ENCODE measurements at places on chromosomes 11 and 22.

GRCh38 chr11:78905756-78906155 is 331.1 kb upstream of the NARS2 start:
- no peak for DNase-seq

GRCh38 chr11:102459393-102459792 is 6.8 kb upstream of the TMEM123 start:
- no peak for DNase-seq

DNA sequence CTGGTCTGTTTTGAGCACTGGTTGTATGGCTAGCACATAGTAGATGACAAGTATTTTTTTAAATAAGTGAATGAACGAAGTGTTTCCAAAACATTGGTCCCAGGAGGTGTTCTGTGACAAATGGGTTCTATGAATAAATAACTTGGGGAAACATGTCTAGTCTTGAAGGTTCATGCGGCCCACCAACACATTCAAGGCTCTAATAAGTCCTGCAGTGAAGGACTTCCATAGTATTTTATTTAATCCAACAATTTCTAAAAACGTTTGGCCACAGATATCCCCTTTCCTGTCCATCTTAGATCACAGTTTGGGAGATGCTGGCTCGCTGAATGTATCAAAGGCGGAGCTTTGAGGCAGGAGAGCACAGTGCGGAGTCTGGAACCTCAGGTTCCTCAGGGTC is 22.5 kb downstream of the PARVG start:
- DNase-seq: no peak

DNA sequence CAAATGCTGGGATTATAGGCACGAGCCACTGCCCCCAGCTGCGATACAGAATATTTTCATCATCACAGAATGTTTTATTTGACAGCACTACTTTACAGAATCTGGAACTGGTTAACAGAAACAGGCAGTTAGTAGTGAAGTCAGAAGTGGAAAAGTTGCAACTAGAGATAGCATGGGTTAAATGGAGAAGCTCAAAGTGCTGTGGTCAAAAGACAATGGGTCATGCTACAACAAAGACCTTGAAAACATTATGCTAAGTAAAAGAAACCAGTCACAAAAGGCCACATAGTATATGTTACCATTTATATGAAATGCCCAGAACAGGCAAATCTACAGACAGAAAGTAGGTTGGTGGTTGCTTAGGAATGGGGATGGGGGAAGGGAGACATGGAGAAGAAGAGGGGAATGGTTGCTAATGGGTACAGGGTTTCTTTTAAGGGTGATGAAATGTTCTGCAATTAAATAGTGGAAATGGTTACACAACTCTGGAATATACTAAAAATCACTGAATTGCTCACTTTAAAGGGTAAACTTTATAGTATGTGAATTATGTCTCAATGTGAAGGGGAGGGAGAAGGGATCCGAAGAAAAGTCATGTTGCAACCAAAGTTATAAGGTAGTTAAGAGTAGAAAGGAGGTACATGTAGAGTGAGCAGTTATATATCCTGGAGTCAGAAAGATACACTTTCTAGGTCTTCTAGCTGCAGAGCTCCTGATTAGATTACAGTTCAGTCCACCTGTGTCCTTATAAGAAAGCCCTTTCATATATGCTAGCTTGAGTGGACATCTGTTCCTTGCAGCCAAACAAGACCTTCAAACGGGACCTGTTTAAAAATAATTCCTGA is 46.3 kb upstream of the RAPSN start:
- no peak for DNase-seq

DNA sequence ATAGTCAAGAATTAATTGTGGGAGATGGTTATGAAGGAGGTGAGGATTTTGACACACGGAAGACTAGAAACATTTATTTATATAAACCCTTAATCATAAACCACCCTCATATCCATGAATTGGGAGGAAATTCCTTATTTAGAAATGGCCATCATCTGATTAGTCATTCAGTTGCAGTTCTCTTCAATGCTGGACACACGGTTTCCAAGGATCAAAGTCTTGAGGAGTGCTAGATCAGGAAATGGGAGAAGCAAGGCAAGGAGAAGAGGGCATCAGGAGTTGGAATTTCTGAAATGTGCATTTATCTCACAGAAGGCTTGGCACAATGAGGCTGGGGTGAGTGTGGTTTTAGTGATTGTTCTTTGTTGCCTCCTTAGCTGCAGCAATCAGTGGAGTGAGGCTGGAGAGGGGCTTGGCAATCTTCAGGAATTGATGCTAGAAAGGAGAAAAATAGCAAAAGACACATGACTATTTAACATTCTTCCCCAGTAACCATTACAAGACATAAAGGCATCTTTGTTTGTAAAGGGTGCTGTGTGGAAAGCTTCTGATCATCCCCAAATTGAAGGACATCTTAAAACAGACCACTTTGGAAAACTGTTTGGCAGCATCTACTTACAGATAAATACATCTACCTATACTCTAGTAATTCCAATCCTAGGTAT is 21.6 kb upstream of the GDPD4 start:
- no peak for DNase-seq

- DNase-seq: no peak
Observed at GRCh38 chr11:83725728-83726127, 439.6 kb upstream of the CCDC90B start.
